ENCODE measurements at places on chromosomes 7 and 10. TPM values are rescaled to one million over a fixed set of nuclear protein-coding genes. Genes with fewer than 3 reads are reported as not detected.
A peak's percentile ranks its signal among the peaks of the same experiment; 100 is the strongest.

DNA sequence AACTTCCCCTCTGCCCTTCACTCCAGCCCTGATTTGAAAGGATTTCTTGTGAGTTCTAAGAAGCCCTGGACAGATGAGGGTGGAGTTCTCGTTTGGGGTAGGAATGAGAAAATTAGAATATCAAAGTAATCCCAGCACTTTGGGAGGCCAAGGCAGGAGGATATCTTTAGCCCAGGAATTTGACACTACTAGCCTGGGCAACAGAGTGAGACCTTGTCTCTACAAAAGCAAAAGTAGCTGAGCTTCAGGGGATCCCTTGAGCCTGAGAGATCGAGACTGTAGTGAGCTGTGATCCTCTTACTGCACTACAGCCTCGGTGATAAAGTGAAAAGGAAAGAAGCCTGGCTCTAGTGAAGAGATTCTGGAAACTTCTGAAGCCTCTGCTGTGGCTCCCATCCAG is 76.2 kb downstream of the TET1 start:
- DNase-seq = no peak

DNA sequence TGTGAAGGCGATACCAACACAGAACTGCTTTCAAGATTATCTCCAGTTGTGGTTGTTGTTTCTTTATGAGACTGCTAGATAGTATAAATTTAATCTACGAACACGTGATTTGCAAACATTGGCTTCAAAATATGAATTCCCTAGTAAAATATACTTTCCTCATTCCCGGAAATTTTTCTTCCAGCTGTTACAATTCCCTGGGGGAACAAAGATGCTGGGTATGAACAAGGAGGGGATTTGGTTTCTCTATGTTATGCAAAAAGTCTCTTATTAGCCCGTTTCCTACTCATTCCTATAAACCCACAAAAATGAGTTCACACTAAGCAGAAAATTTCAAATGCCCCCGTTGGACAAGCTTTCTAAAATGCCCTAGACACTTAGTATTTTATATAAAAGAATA is 928.3 kb downstream of the CNTNAP2 start:
- DNase-seq = no peak

The MYPN gene
- 3.0 TPM for total RNA-seq

GRCh38 chr7:79610313-79610712 is 156.8 kb upstream of the MAGI2 start:
- peak; percentile 41 for DNase-seq

DNA sequence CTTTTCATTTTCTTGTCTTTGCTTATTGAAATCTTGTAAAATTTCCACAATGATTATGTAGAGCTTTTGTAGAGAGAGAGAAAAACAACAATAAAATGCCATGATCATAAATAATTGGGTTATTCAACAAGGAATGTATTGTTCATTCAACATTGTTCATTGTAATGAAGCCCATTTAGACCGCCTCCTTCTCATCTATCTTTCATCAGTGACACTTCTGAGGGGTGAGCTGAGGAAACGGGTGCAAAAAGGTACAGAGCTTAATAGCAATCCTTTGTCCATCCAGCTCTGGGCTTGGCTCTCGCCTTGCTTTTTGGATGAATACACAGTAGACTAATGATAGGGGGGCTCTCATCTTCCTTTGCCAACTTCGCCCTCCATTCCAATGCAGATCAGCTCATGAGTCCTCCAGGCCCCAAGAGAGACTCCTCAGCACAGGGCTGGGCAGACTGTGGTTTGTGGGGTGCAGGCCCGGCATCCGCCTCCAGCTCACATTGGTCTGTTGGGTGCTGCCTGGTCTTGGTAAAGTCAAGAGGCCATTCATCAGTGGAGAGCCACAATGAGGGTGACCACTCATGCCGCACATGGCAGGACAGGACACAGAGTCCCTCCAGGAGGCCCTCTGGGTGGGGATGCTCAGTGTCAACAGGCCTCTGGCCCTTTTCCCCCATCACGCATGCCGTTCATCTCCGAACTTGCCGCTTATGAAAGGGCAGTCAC is 17.9 kb upstream of the PPA1 start:
- DNase-seq = no peak

DNA sequence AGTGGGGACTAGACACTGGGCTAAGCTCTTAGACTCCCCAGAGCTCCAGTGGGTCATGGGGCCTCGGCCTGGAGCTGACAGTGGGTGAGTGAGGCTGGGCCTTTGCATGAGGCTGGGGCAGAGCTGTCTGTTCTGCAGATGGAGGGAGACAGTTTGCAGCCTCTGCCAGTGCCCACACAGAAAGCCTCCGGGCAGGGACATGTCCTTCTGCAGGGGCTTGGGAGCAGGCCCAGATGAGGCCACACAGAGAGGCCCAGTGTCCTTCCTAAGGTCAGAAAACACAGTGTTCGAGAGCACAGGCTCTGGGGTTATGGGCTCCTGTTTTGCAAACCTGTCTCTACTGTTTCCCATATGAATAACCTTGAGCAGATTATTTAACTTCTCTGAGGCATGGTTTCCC is 25.1 kb upstream of the HK1 start:
- no peak for DNase-seq

GRCh38 chr7:148230296-148230695 is 360.3 kb upstream of the C7orf33 start:
- no peak for DNase-seq

- DNase-seq = peak; percentile 39
These were observed 20.3 kb upstream of the SFRP5 start for GRCh38 chr10:97791824-97792721.

DNA sequence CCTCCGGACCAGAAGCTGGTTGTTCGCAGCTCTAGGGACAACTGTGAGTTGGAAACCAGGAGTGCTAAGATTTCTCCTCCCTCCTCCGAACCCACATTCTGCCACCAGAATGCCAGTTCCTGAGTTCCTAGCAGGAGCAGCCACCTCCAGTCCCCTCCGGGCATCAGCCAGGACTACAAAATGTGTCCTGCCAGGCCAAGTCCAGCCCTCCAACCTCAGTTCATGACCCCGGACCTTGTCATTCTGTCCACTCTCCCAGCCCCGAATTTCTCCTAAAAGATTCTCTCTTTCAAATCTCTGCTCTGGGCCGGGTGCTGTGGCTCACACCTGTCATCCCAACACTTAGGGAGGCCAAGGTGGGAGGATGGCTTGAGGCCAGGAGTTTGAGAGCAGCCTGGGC is 2.3 kb downstream of the ZAN start:
- no peak for DNase-seq

The FAM180A gene
- not detected for total RNA-seq

DNA sequence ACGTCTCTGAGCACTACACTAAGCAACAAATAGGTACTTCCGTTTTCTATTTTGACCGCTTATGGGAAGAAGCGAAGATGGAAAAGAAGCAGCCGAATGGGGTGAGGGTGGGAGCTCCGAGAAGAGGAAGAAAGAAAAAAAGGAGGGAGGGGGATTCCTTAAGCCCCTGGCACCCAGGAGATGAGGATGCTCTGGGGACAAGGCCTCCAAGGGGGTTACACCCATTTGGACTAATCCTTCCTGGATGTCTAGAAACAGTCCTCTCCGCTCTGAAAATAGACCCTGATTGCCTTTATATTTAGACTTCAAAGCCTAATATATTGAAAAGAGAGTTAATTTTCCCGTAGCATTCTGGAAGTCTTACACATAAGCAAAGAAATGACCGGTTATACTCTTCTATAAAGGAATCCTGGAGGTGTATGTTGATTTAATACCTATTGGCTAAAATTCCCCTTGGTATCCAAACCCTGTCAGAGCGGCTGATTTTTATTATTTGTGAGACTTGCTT is 676 bp upstream of the HTR7 start:
- DNase-seq = no peak

The TTYH3 gene
- total RNA-seq = 45.8 TPM

GRCh38 chr7:27143023-27143949 is at the start of gene HOXA5:
TSS of gene HOXA5 (minus strand) at chr7:27143681. CDS start at chr7:27143607, 74 bp downstream.
- peak; percentile 99 for DNase-seq

The IQUB gene
- 1.5 TPM for total RNA-seq

The NKX1-2 gene
- 4.4 TPM for total RNA-seq

GRCh38 chr10:61529208-61529607 is 76.0 kb upstream of the TMEM26 start:
- DNase-seq = no peak

The ACBD7 gene
- total RNA-seq = 0.33 TPM

- peak; percentile 8 for DNase-seq
These were observed 4.8 kb upstream of the DMTF1 start for GRCh38 chr7:87147500-87147899.
